Stimulated activated CD8-positive, alpha-beta memory T cell treated with anti-CD3 and anti-CD28 coated beads, Interleukin-4, amount 100 ng/mL, for 48 hours (primary cell): ENCODE measurements at places on chromosomes 3 and 15.

DNA sequence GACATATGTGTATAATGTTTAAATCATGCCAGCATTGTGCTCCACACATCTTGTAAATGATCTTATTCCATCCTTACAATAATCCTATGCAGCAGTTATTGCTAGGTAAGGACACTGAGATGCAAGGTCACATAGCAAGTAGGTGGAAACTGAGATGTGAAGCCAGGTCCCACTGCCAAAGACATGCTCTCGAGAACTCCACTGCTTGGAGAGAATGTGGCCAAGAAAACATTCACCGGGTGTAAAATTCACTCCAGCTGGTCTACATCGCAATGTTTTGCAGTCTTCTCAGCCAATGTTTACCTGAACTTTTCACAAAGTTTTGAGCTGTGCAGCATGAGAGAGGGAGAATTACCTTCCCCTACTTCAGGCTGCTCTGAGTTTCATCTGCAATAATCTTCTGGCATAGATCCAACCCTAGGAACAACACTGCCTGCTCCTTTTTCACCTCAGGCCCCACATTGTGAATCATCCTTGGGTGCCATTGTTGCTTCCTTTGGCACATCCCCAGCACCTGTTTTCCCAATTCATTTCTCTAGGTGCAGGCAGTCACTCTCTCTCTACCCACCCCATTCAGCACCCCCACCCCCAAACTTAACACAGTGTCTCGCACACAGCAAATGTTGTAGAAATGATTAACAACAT, 53.5 kb upstream of the PRTG start:
- DNase-seq, result no peak

DNA sequence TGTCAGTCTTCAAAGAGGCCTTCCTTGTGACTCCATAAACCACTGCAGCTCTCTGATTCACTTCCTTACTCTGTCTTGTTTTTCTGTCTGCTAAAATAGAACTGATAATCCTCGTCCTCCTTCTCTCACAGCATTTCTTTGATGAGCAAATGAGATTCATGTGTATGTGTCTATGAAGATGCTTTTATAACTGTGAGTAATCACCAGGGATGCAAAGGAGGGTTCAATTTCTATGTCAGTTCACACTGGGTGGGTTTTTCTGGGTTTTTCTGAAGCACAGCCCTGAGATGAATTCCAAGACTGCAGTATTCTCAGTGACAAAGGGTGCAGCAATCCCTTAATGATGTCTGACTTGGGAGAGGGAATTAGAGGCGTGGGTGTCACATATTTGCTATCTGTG, 746.6 kb upstream of the CFAP20DC start:
- no peak for DNase-seq

- no peak for DNase-seq
Observed at GRCh38 chr3:100754563-100755334, 45.5 kb downstream of the TFG start.

DNA sequence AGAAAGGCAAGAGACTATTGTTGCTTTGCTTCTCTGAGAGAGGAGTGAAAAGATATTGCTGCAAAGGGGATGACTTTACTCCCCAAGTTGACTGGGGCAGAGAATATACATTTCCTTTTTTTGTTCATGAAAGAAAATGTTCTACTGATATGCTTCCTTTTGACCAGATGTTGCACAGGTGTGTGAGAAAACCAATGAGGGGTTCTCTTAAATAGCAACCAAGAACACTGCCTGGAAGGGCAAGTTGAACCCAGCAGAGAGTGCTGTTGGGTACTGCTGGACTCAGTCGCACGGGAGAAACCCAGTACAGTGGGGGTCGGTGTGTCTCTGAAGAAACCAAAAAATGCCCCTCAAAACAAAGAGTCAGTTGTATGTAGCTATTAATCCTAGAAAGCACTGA, 101.2 kb downstream of the CHST2 start:
- DNase-seq, result no peak

DNA sequence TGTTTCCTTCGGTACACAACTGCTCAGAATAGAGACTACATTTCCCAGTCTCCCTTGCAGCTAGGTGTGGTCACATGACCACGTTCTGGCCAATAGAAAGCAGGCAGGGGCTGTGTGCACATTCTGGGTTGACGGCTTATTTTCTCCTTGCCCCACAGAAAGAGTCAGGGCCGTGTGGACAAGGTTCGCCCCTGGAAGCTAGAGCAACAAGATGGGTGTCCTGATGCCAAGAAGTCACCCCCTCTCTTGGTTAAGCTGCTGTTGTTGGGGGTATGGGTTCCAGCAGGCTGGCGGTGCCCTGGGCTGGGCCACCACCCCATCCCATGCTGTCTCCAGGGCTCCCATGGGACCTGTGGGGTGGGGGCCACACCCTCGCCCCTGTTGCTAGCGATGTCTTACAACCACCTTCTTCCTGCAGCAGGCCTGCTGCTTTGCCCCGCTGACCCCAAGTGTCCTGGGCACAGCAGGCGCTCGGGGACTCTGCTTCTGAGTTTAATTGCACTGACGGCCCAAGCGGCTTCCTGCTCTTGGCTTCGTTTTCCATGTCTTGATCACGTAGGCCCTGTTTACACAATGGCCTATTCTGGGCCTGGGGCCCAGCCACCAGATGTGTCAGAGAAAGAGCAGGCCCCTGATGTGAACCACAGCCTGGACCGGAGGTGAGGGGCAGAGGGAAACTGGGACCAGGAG, 24.9 kb downstream of the ABTB1 start:
- DNase-seq, result peak; percentile 62

DNA sequence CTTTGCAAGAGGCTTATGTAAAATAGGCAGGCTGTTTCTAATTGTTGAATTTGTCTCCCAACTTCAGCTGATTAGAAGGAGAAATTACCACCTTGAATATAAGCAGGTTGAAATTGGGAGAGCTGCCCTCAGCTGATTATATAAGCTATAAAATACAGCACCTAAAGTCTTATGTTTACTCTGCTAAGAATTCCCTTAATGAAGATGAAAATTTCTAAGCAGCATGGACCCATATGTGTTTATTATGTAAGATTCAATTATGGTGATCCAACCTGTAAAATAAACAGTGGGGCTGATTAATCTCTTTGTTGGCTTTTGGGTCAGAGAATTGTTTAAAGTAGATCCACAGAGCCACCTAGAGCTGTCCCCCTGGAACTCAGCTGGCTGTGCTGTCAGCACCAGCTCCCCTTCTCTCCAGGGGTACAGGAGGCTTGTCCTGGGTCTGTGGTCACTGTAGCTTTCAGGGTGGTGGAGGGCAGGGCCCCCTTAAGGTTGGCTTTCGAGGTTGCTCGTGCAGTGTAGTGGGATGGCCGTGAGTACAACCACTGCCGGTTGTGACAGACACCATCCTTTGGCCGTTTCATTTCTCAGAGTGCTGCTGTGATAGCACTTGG, 9.5 kb downstream of the SLCO3A1 start:
- DNase-seq, result no peak

GRCh38 chr15:47398594-47398993, 318.7 kb upstream of the SEMA6D start:
- no peak for DNase-seq

- no peak for DNase-seq
Observed at GRCh38 chr15:99486371-99487336, 79.1 kb upstream of the MEF2A start.

DNA sequence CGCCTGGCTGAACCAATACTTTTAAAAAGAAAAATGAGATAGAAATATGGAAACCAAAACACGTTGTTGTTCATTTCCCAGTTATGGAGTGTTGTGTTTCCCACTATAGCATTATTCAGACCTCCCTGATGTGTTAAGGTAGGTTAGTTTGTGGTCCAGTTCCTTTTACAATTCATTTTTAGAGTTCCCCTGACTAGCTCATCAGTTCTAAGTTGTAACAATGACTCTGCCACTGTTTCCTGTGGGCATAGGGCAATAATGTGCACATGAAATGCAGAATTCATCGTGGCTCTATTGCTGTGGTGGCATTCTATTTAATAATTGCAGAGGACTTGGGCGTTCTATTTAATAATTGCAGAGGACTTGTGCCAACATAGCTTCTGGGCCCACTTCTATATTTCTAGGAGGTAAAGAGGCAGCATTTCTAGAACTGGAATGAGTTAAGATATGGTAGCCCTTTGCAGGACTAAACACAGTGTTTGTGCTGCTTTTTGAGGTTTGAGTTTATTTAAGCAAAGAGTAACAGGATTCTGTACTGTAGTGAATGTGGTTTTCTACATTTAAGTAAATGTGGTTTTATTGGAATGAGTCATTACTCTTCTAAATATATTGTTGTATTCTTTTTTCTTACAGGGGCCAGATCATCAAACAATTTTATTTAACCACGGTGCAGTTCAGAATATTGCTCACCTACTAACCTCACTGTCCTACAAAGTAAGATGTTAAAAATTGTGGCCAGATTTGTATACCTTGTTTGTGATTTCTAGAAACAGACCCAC, 47.5 kb downstream of the ARMC8 start:
- no peak for DNase-seq
